ENCODE measurements at places on chromosomes 1 and 21.

DNA sequence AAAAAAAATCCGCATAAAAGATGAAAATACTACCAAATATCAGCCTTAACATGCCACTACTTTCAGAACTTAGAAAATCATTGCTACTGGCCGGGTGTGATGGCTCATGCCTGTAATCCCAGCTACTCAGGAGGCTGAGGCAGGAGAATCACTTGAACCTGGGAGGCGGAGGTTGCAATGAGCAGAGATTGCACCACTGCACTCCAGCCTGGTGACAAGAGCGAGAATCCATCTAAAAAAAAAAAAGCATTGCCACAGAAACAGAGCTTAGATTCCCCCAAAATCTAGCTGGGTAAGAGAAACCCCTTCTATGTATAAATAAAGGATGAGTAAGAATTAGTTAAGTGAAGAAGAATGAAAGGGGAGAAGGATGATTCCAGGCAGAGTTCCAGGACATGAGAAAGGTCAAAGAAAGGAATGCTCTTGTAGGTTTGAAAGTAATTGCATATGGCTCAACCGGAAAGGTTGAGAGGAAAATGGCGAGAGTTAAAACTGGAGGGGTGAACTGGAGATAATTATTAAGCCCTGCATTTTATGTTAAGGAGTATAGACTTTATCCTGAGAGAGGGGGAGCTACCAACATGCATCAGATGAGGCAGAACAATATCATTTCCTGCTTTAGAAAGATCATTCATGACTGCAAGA, 19.7 kb upstream of the NRDC start:
- DNase-seq = no peak

DNA sequence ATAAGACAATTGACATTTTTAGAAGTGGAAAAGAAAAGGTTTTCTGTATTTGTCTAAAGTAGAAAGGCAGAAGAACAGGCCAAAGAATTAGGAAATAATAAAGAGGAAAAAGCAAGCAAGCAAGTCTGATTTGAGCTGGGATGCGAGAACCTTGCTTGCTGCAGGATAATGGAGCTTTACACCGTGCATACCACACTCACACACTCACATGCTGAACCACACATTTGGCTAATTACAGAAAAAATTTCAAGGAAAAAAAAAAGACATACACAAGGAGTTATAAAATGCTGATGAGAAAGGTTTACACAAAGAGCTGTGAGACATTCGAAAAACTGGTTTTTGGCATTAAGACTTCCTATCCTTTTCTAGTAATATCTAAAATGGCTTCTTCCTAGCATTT, 593.9 kb downstream of the KIF26B start:
- no peak for DNase-seq

DNA sequence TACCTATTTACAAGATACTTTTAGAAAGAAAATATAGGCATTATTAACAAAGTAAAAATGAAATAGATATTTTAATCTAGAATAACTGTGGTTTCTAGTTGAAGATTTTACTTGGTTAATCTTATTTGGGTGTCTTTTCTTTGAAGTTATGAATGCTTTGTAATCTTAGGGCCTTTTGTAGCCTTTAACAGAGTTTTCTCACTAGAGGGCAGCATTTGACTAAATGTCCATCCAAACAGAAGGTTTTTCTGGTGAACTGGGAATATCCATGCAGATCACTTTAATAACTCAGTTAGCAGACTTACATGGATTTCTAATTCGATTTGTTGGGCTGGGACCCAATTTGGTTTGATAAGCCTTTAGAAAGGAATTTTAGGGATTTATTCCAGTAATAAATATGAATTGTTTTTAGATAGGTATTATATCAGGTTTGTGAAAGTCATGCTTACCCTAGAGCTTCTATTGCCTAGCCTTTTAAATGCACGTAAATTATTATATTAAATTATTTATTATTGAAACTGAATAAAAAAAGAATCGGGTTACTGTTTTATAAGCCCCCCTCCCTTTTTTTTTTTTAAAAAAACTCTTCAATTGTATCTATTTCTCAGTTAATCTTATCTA, 119.7 kb downstream of the ZNF326 start:
- no peak for DNase-seq

DNA sequence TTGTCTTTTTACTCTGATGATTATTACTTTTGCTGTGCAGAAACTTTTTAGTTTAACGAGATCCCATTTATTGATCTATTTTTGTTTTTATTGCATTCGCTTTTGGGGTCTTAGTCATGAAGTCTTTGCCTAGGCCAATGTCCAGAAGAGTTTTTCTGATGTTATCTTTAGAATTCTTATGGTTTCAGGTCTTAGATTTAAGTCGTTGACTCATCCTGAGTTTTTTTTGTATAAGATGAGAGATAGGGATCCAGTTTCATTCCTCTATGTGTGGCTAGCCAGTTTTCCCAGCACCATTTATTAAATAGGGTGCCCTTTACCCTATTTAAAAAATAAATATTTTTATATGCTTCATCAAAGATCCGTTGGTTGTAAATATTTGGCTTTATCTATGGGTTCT, 13.2 kb downstream of the MAN1C1 start:
- no peak for DNase-seq

DNA sequence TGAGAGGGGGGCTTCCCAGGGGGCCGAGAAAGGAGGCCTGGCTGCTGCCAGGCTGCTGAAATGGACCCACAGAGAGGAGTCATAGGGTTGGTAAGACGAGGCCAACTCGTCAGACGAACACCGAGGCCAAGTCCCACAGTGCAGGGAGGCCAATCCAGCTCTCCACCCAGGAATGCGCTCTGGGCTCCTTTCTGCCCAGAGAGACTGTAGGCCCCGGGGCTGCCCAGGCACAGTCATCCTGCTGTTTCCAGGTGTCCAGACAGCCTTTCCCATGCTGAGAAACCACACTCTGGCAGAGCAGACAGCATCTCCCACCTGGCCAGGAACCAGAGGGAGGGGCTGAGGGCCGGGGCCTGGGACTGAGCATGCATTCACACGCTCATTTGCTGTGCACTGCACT, 26.7 kb upstream of the RSPO1 start:
- no peak for DNase-seq

GRCh38 chr21:28410256-28410655, 582.4 kb downstream of the LTN1 start:
- no peak for DNase-seq

DNA sequence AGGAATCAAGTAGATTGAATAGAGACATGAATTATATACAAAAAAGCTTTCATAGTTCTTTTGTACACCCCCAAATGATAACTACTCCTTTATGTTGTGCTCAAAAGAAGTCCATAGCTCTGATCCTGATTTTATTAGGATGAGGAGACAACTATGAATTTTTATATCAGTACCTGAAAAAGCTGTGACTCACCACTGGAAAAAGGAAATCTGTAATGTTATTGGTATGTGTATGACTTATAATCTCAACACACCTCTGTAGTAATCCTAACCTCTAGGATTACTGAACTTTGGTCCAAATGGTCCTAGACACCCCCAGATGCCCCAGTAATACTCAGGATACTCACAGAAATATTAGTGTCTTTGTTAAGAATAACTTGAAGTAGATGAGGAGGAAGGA, 10.2 kb downstream of the PRKAB2 start:
- DNase-seq = no peak

DNA sequence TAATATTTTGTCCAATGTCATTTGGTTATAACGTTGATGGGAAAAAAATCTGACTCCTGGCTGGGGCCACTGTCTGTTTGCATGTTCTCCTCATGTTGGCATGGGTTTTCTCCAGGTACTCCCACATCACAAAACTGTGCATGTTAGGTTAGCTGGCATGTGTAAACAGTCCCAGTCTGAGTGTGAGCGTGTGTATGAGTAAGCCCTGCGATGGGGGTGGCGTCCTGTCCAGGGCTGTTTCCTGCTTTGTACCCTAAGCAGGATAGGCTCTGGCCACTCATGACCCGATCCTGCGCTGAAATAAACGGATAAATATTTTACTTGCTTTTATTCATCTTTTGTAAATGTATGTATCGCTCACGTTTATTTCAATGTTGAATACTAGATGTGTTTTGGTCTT, 13.5 kb downstream of the EFCAB14 start:
- no peak for DNase-seq

DNA sequence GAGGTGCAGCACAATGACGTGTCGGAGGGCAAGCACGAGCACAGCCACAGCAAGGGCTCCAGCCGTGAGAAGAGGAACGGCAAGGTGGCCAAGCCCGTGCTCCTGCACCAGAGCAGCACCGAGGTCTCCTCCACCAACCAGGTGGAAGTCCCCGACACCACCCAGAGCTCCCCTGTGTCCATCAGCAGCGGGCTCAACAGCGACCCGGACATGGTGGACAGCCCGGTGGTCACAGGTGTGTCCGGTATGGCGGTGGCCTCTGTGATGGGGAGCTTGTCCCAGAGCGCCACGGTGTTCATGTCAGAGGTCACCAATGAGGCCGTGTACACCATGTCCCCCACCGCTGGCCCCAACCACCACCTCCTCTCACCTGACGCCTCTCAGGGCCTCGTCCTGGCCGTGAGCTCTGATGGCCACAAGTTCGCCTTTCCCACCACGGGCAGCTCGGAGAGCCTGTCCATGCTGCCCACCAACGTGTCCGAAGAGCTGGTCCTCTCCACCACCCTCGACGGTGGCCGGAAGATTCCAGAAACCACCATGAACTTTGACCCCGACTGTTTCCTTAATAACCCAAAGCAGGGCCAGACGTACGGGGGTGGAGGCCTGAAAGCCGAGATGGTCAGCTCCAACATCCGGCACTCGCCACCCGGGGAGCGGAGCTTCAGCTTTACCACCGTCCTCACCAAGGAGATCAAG, 107.5 kb upstream of the VAMP3 start:
- no peak for DNase-seq

DNA sequence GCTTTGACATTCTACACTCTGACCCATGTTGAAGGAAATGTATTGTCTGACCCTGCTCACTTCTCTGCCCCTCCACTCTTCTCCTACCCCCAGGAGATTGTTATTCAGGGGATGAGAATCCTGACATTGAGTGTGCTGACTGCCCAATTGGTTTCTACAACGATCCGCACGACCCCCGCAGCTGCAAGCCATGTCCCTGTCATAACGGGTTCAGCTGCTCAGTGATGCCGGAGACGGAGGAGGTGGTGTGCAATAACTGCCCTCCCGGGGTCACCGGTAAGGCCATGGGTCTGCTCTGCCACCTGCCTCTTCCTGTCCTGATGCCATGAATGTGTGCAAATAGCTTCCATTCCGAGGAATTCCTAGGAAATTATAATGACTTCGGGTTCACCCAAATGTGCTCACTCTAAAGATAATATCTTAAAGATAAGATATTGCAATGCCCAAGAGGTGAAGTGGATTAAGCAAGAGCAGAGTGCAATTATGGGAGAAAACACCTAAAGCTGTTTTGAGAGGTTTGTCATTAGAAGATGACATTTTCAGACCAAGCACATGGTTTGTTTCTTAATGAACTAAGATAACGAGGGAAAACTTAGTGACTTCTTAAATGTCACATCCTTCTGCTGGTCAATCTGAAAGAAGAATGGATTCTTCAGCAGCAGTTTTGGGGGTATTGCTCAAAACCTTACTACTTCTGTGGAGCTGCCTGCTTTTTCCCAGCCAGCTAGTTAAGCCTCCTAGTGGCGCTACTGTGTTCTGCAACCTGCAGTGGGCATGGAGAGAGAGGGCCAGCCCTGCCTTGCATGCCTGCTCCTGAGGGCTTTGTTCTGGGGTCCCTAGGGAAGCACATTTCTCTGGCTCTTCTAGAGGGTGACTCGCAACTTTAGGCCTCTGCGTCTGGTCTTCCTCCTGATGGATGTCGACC, 41.6 kb downstream of the LAMC2 start:
- DNase-seq = no peak

GRCh38 chr1:39214998-39215873, 10.7 kb downstream of the MACF1 start:
- DNase-seq = no peak

DNA sequence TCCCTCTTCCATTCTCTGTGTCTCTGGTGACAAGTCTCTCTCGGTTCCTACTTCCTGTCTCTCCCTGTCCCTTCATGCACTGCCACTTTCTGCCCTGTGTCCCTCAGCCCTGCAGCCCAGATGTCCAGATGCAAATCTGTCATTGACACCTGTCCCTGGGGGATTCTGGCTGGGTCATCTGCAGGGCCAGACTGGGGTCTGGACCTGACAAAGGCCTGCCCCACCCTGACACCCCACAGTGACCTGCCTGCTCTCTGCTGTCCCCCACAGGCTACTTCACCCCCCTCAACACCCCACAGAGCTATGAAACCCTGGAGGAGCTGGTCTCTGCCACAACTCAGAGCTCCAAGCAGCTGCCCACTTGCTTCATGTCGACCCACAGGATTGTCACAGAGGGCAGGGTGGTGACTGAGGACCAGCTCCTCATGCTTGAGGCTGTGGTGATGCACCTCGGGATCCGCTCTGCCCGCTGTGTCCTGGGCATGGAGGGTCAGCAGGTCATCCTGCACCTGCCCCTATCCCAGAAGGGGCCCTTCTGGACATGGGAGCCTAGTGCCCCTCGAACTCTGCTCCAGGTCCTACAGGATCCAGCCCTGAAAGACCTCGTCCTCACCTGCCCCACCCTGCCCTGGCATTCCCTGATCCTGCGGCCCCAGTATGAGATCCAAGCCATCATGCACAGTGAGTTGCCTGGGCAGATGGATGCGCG, 7.2 kb downstream of the THEMIS2 start:
- DNase-seq = no peak

DNA sequence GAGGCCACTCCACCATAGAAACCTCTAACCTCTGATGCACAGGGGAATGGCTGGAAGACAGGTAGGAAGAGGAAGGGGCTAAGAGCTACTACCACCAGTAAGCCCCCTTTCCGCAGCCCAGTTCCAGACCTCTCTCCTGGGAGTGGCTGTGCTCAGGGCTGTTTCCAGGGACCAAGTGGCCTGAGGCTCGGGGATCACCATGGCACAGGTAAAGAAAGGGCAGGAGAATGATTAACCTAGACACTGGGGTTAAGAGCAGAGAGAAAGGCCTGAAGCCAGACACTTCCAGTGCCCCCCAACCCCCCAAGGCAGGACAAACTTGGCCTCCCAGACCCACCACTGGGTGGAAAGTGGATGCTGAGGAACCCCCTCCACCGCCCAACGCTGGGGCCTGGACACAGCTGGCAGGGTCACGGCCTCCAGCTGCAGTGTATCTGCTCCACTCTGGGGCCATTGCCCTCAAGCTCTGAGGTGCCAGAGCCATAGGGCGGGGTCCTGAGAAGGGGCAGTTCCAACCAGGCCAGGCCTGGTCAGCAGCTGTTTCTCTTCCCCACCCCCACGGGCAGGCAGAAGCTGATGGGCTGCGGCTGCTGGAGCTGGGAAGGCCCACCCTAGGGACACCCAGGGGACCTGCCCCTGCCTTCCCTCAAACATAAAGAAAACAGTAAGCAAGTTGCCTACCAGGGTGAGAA, 2.6 kb downstream of the TAGLN2 start:
- peak; percentile 68 for DNase-seq

DNA sequence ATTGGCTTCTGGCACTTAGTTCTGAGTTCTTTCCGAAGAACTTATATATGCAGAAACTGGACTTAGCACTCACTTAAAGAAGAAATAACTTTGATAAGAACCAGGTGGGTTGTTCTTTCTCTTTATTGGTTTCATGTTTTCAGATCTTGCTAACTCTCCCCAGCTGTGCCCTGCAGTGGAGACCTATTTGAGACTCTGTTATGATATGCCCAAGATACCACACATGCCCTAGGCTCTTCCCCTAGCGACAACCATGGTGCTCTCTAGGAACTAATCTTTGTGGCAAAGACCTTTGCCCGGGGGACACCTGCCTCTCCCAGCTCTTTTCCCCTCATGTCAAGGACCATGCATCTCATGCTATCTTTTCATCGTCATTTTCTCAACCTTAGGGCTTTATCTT, 128.8 kb downstream of the PBX1 start:
- DNase-seq = no peak

GRCh38 chr21:34077888-34078287, 4.5 kb downstream of the MRPS6 start:
- DNase-seq = no peak

All from ovary (tissue), 10 donors.